NCI-H524 (cell line): ENCODE measurements at places on chromosomes 4 and X.
A peak's percentile ranks its signal among the peaks of the same experiment; 100 is the strongest.

GRCh38 chrX:29834311-29834710 is 381.1 kb upstream of the MAGEB2 start:
- DNase-seq: no peak

- peak; percentile 23 for DNase-seq
These were observed 150.4 kb downstream of the MGST2 start for GRCh38 chr4:139815778-139816601.

DNA sequence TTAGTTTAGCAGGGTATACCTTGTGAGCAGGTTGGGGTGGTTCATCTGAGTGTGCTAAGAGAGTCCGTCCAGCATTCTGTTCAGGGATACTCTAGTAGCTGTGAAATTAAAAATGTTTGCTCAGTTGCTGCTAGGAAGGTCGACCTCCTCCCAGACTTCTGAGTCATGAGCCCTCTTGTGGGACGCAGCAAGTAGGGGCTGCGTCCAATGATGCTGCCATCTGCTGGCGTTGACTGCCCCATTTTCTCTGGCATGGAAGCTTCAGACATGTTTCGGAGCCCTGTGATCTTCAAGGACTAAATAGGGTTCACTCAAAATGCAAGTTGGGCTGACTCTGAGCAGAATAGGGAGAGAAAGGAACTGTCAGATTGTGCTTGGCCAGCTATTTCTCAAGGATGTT is 201.0 kb upstream of the ARSJ start:
- DNase-seq: peak; percentile 33

- DNase-seq: no peak
These were observed 42.2 kb downstream of the NDNF start for GRCh38 chr4:121030131-121030530.

- no peak for DNase-seq
These were observed 61.5 kb upstream of the LSM6 start for GRCh38 chr4:146114066-146114465.

DNA sequence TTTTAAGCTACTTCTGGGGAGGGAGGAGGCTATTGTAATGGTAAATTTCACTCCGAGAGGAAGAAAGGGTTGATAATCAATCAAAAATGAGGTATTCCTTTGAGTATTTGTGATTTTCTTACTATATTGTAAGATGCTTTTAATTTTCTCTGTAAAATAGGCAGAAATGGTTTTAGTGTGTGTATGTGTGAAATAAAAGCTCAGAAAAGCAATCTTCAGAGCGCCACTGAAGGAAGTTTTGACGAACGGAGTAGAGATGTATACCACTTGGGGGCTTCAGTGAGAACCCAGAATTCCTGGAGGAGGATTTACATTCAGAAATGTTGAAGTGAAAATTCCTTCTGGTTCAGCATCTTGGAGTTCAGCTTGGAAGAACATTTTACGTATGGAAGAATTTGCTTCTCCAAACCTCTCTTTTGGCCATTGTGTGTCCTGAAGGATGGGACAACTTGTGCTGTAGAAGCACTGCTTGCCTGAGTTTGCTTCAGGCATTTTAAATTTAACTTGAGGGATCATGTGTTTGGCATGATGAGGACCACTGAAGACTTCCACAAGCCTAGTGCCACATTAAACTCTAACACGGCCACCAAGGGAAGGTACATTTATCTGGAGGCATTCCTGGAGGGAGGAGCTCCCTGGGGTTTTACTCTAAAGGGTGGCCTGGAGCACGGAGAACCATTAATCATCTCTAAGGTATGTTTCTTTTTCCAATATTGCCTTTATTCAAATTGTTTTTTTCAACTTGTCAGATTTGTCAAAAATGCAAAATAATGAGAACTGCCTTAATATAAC is 695 bp downstream of the SHROOM3 start:
- DNase-seq: no peak

DNA sequence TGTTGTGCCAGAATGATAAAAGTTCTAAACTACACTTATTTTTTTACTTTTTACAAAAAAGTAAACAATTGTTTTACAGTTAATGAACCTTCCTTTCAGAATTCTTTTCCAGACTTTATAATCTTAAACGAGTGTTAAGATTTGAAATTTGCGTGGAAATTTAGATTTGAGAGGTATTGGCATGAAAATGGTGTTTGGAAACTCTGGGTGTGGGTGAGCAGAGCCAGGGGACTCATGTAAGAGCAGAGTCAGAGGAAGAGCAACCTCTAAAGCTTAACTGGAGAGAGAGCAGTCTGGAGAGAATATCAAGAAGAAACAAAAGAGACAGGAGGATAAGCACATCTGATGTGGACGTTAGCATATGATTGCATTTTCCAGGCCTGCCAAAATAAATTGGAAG is 48.2 kb downstream of the MMRN1 start:
- DNase-seq: no peak

DNA sequence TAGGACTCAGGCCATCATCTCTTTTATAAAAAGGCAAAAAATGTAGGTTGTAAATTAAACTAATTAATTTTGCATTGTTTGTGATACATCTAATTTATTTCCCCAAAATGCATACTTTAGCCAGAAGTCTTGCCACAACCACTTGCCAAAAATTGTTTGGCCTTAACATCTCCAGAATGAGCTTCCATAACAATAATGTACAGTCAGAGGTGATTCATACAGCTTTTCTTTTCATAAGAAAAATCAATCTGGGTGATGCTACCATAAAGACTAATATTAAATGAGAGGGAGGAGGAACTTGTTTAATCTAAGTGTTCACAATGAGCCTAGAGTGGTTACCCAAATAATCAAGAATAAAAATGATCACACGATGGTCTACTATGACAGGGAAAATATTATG is 59.3 kb downstream of the AMMECR1 start:
- no peak for DNase-seq

DNA sequence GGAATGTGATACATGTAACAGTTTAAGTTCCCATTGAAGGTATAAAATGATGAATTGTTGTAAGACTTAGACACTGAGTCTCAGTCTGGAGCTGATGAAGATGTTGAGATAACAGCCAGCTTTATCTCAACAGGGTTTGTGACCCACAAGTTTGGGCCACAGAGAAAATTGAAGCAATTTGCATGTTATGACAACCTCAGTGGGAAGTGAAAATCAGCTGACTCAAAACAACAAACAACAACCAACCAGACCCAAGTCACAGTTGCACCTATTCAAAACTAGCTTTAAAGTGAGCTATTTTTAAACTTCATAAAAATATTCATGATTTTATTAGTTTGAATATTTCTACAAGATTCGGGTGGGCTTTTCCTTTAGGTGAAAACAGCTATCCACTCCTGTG is 8.0 kb downstream of the SFRP2 start:
- no peak for DNase-seq

GRCh38 chr4:89660444-89661172 is 176.4 kb downstream of the SNCA start:
- DNase-seq: no peak

DNA sequence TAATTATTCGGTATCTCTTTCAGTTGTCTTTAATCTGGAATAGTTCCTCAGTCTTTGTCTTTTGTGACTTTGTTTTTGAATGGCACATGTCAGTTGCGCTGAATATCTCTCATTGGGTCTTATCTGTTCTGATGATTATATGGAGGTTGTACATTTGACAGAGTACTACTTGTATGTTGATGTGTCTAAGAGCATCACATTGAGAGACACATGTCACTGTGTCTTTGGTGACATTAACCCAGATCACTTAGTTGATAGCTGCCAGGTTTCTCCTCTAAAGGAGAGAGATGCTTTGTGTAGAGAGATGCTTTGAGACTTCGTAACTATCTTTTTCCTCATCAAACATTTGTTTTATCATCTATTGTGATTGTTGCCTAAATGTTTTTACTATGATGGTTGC is 92.1 kb downstream of the USP9X start:
- no peak for DNase-seq

GRCh38 chr4:15992167-15992485 is 29.2 kb upstream of the FGFBP2 start:
- DNase-seq: no peak

DNA sequence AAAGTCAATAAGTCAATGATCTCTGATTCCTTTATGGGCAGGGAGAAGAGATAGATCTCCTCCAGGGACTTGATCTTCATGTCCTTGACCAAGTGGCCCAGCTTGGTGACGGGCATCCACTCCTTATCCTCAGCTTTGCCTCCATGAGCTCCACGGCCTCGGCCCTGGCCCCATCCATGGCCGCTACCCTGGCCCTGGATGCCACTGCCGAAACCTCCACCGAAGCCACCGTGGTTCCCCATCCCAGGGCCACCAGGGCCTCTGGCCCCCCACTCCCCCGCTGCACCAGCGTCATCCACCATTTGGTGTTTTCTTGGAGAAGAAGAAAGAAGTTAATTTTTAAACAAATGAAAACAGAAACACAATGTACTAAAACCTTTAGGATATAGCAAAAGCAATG is 518.1 kb downstream of the GRXCR1 start:
- no peak for DNase-seq

DNA sequence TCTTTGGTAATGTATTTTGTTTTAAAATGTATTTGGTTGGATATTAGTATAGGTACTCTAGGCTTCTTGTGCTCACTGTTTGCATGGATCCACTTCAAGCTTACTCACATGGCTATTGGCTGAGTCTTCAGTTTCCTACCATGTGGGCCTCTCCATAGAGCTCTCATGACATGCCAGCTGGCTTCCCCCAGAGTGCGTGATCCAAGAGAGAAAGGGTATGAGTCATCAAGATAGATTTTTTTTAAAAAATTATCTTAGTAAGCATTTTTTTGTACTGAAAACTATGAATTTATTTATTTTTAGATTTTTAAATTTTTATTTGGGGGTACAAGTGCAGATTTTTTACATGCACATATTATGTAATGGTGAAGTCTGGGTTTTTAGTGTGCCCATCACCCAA is 219.1 kb upstream of the AMOT start:
- peak; percentile 66 for DNase-seq

DNA sequence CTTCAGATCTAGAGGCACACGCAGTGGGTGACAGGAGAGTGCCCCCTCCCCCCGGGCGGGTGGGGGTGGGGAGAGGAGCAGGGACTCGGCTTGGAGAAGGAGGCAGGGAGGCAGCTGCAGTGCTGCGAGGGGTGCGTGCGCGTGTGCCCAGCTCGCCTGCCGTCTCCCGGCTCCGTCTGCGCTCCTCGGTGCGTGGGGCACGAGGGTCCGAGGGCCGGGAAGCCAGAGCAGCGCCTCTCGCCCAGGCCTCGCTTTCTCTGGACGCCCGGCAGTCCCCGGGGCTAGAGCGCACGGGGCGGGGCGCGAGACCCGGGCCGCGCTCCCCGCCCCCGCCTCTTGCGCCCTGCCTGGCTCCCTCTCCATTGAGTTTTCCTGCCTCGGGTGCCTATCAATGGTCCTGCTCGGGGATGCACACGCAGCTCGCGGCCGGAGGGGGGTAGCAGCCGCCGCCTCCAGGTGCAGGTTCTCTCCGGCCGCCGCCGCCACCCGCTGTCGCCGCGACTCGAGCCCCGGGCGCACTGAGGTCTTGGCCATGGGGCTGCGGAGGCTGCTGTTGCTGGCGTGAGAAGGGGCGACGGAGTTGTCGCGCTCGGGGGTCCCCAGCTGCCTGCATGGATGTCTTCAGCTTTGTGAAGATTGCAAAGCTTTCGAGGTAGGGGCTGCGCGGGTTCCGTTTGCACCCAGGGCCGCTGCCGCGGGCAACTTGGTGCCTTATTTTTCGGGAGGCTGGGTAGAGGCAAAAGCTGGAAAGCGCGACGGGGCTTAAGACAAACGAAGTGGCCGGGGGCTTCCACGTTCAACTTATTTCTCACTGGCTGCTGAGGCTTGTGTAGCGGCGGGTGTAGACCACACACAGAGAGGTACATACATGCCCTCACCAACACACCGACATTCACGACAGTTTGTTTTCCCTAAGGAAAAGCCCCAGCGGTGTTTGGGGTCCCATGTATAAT is at the start of gene FRMPD4:
TSS of gene FRMPD4 (plus strand) at position 113 of the 953 bp plus-strand sequence. CDS start at position 612, 499 bp downstream.
- DNase-seq: peak; percentile 24

DNA sequence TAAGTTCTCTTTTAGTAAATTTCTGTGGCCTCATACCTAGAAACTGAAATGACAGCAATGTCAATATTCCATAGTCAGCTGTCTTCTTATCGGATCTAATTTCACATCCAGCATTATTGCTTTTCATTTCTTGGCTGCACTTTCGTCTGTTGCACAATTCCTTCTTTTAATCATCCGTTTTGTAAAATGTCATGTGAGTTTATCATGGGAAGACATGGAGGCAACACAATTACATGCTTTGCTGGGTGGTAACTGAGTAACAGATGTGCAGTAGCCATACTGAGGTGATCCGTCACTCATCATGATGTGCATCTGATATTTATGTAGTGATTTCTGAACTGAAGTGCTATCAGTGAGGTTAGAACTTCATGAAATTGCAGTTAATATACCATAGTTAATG is 68.3 kb upstream of the SLC7A11 start:
- DNase-seq: no peak

GRCh38 chrX:31260351-31260750 is 188.5 kb upstream of the FTHL17 start:
- no peak for DNase-seq

DNA sequence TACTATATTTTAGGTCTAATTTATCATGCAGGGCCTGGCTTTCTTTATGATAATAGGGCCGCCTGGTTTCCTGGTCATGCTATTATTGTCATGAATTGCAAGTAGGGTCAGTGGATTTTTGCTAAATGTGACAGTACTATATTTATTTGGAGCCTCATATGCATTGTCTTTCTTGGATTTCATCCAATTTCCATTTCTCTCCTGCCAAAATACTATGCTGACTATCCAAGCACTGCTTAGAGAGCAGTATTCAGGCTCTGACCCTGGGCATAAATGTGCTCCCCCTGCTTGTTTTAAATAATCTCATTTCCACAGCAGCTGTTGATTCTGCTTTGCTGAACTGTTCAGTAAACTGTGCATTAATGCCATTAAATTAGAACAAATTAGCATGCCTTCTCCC is 269.3 kb downstream of the GPM6A start:
- DNase-seq: peak; percentile 71

- no peak for DNase-seq
These were observed 16.7 kb upstream of the MRPL1 start for GRCh38 chr4:77845929-77846328.

- peak; percentile 26 for DNase-seq
These were observed 64.2 kb downstream of the PPP2R2C start for GRCh38 chr4:6408263-6408662.

DNA sequence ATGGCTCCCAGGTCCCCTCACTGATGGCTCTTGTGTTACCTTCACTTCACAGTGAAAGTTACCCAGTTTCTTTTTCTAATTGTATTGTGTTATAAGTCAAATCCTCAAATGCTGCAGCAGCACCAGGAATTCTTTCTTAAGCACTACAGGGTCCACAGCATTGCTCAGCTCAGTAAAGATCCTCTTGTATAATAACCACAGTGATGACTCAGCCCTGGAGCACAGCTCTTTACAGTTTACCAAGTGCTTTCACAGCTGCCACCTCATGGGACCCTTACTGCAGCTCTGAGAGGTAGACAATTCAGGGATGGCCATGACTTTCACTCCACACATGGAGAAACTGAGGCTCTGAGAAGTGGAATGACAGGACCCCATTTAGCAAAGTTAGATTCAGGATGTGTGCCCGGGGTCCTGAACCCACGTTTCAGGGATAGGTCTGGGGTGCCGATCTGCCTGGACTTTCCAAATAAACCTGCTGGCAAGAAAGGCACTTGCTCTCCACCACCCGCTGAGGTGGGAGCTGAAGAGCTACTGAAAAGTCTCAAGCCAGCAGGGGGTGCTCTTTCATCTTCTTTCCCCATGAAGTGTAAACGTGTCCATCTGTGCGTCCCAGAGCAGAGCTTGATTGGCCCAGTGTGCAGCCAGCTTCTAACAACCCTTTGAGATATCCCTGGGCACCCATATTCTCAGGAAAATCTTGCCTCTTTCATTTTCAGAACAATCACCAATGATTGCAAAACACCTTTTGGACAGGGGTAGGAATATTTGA is 35.7 kb upstream of the GABRQ start:
- DNase-seq: peak; percentile 41
